RPMI7951 (cell line): ENCODE measurements at places on chromosomes 2 and 18.

DNA sequence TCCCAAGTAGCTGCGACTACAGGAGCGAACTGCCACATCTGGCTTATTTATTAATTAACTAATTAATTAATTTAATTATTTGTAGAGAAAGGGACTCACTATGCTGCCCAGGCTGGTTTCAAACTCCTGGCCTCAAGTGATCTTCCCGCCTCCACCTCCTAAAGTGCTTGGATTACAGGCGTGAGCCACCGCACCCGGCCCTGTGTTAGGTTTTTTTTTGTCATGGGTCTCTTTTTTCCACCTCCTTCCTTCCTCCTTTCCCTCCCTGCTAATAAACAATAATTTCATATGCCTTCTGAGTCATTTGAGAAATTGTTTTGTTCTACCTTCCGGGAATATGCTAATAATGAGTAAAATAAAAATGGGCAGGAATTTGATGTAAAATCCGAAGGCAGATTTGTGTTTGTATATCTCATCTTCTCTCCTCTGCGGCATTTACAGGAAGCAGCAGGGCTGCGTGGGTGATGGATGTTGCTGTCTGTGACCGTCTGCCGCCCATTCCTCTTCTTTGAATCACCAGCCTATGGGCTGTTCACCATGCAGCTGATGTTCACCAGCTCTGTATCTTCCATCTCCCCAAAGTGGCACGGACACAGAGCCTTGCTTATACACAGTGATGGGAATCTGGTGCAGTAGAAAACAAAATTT is 89.9 kb downstream of the ACSL3 start:
- peak; percentile 78 for DNase-seq

DNA sequence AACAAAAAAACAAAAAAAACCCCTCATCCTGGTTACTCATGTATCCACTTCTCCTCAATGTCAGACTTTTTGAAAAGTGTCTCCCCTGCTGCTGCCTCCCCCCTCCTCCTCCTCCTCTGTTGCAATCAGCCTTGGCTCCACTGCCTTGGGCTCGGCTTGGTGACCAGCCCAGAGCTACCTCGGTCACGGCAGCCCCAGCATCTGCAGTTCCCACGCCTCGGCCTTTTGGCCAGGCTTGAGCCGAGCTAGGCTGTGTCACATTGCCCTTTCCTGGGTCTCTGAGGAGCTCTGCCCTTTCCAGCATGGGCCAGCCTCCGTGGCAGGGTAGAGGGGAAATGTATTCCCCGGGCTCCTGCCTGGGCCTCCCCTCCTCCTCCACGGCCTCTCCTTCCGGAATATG is 22.7 kb upstream of the INHBB start:
- DNase-seq: no peak

- DNase-seq: no peak
These were observed 7.8 kb downstream of the ZNF892 start for GRCh38 chr2:95215018-95215612.

- DNase-seq: no peak
These were observed 47.7 kb downstream of the CCDC68 start for GRCh38 chr18:54911551-54911950.

DNA sequence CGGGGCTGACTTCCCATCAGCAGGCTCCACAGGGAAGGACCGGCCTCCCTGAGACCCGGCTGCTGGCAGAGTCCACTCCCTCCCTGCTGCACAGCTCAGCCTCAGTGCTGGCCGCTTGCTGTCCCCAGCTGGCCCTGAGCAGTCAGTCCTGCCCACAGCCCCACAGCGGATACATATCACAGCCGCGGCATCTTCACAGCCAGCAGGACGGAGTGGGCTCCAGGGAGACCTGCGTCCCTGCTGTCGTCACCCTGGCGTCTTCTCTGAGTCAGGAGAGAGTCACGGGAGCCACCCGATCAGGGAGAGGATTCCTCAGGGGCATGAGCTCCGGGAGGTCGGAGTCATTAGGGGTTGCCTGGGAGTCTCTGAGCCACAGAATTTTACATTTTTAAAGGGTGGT is 13.1 kb upstream of the SNTG2 start:
- peak; percentile 5 for DNase-seq

GRCh38 chr2:105396254-105397024 is 2.4 kb downstream of the FHL2 start:
- DNase-seq: peak; percentile 100

DNA sequence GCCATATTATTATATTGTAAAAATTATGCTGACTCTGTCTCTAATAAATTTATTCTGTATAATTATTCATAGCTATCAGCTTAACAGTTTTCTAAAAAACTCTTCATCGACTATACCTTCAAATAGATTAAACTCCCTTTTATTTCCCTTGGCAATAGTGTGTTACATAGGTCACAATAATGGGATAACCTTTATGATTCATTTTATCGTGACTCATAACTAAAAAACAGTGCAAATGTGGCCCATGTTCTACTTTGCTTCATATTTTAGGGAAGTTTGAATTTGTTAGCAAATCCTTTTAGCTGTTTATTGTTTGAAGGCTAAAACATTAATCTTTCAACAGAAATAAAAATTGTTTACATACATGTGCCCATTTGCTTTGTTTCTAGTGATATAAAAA is 783.2 kb upstream of the CDH2 start:
- peak; percentile 20 for DNase-seq

- DNase-seq: peak; percentile 70
These were observed 3.2 kb upstream of the ENOSF1 start for GRCh38 chr18:715626-716025.
